ENCODE measurements at places on chromosomes 4 and X.

GRCh38 chrX:47012131-47012530 lies 66.1 kb upstream of the RGN start:
- no peak for DNase-seq

- no peak for DNase-seq
These were observed 638.7 kb downstream of the PCDH18 start for GRCh38 chr4:136893573-136893972.

GRCh38 chr4:87697272-87697671 lies 47.2 kb downstream of the DMP1 start:
- DNase-seq: no peak

DNA sequence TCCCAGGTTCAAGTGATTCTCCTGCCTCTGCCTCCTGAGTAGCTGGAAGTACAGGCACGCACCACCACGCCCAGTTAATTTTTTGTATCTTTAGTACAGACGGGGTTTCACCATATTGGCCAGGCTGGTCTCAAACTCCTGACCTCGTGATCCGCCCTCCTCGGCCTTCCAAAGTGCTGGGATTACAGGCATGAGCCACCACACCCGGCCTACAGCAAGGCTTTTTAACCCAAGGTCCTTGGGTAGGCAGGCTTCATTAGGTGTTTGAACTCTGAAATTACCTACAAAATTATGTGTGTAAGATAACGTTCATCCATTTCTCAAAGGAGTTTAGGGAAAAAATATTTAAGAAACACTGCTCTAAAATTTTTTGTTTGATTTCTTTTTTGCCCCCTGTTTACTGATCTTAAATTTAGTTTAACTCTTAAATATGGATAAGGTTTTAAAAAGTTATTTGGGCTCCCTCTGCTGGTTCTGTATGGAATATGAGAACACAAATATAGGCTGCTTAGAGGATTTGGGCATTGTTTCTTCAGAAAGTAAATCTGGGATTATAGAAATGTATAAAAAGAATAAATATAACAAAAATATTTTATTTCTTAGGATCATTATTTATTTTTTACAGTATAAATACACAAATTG lies 92.8 kb downstream of the CBR4 start:
- DNase-seq: no peak

- no peak for DNase-seq
These were observed 3.7 kb upstream of the FAT1 start for GRCh38 chr4:186727169-186727976.

DNA sequence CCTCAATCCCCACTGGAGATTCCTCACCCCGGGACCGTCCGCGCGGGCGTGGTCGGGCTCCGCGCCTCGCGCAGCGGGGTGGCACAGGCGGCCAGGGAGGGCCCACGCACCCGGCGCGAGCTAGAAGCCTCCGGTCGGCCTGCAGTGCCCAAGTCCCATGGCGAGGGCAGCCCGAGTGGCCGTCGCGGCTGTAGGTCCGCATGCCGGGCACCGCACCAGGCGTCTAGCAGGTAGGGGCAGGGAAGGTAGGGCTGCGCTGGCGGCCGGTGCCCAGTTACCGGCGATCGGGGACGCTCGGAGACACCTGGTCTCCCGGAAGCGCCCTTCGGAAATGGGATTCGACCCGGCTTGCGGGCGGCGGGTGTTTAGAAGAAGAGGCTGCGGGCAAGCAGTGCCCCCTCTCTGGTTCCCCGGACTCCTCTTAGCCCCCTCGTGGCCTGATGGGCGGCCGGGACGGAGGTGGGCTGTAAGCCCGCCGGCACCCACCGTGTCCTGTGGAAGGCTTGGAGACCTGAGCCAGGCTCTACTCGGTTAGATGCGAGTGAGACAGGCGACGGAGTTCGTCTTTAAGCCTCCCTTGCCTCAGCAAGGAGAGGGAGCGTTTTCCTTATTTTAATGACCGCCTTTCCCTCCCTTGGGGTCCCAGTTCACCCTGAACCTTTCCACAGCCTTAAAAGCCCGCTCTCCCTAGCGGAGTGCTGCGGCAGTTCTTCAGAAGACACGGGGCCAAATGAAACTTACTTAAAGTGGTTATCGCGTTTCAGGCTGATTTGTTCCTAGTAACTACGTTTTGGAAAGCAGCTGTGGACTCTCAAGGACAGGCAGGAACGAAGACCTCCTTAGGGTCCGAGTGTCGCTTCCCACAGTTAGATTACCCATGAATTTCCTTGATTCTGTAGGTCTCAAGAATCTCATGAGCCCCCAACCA lies 821 bp downstream of the SLITRK2 start:
- DNase-seq: peak; percentile 21

GRCh38 chr4:1711571-1712215 lies 426 bp downstream of the SLBP start:
- DNase-seq: peak; percentile 50

DNA sequence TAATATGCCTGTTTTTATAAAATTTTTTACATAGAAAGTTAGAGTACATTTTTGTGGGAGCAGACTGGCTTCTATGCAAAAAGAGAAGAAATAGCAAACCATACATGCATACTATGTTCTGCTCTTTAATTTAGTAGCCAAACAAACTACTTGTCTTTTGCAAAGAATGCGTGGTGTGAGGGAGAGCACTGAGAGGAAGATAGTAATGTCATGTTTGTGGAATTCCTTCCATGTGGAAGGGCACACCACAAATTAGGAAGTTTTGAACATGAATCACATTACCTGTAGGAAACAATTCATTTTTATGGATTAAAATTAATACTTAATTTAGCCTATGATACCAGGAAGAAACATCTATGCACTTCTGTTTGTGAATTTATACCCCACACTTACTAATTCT lies 1529.1 kb upstream of the ADGRL3 start:
- no peak for DNase-seq

GRCh38 chr4:1246901-1247863 lies 1.7 kb downstream of the CTBP1 start:
- DNase-seq: no peak

Data from hypothalamus (tissue), 51 donors.